ENCODE measurements at places on chromosomes 11 and 22.

DNA sequence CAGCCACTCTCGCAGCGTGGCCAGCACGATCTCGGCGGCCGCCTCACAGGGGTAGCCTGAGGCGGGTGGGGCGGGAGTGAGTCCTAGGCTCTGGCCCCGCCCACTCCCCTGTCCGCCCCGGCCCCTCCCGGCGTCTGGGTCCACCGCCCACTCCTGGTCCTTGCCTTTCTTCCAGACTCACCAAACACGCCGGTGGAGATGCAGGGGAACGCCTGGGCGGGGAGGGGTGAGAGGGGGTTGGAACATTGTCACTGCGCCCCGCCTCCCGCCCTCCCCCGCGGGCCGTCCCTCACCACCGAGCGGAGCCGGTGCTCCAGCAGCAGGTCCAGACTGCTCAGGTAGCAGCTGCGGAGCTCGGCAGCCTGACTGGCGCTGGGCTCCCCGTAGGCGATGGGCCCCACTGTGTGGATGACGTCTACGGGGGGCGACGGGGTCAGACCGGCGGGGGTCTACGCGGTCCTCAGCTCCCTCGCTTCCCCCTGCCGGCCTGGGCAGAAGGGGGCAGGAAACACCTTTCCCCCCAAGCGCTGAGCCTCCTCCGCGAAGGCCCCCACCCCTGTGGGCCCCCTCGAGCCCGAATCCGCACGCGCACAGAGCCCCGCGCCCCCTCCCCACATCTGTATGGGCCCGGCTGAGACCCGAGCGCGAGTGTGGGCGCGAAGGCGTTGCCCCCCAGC is 13.2 kb downstream of the OTUB1 start:
- peak; percentile 30 for DNase-seq

DNA sequence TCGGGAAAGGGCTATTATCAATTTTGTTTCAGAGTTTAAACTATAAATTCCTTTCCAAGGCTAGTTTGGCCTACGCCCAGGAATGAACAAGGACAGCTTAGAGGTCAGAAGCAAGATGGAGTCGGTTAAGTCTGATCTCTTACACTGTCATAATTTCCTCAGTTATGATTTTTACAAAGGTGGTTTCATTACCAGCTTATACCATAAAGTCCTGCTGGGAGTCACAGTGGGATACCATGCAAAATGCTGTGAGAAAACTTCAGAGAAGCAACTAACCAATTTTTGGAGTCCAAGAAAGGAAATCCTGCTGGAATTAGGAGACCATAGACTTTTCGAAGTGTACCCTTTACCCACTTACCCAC is 17.4 kb upstream of the ZC3H12C start:
- DNase-seq = no peak

- no peak for DNase-seq
These were observed 11.1 kb upstream of the ANO1 start for GRCh38 chr11:70067036-70067435.

DNA sequence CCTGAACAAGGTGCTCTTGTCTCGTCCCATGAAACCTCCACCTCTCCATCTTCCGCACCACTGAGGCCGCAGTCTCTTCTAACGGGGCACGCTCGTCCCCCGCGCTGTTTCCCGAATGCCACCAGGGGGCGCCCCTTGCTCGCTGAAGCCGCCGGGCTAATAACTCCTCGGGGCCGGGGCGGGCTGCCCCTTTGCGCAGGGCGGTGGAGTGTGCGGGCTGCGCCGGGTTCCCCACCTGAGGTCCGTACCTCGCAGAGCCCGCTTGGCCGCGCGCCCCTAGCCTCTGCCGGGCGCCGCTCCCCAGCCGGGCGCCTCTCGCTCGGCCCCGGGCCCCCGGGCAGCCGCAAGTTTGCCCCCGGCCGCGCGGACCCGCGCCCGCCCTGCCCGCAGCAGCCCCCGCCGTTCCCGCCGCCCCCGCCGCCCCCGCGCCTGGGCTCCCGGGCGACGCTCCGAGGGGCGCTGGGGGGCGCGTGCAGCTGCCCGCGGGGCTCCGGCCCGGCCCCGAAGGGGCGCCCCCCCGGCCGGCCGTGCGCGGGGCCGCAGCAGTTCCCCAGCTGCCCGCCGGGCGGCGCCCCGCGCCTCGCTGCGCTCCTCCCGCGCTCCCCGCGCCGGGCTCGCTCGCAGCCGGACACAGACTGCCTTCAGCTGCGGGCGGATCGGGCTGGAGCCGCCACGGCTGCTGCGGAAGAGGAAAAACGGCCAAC is at the start of gene GRIK4:
GRIK4 (plus strand) TSS at position 633 of the 704 bp plus-strand sequence. CDS start 148,571 bp downstream, outside the sequence.
- DNase-seq = peak; percentile 11

GRCh38 chr22:49404020-49404419 is 423.7 kb downstream of the BRD1 start:
- no peak for DNase-seq

DNA sequence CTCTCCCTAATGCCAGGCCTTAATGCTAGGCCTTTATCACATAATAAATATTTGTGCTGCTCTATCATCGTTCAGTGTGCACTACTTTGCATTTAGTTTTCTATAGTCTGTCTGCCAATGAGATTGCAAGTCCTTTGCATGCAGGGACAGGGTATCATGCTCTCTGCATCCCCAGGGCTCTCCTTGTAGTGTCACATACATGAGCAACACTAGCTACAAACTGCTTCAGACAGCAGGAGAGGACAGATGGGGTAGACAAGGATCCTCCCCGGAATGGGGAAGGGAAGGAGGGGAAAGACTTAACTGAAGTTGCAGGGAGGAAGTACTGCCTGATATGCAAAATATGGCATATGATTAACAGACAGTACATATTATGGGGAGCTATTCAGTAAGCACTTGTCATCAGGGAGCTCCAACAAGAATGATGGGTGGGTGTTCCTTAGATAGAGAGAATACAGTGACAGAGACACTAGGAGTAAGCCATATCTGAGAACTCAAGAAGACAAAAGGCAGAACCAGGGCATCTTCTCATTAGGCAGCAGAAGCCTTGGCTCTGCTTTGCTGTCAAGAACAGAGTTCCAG is 42.8 kb downstream of the ZNF202 start:
- DNase-seq = no peak

DNA sequence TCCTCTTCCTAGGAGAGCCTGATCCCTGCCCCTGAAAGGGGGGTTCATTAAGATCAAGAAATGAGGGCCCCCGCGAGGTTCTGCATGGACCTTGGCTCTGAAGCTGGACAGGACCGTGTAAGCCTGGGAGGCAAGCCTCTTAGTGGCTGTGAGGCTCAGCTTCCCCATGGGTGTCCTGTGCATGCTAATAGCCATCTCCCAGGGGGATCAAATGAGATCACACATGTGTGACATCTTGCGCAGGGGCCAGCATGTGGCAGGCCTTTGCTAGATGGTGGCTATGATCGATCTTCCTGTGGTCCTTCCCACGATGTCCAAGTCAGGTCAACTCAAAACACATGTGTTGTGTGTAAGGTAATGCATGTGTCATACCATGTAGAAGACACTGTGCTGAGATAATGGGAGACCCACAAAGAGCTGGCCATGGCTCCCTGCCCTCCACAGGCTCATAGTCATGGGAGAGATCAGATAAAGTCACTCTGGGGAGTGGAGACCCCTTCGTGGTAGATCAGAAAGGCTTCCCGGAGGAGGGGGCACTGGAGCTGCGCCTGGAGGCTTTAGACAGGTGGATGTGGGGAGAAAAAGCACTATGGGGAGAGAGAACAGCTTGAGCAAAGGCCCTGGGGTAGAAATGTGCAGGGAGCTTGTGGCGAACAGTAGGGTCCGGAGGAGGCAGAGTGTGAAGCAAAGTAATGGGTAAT is 3.7 kb downstream of the RAC2 start:
- DNase-seq = no peak

DNA sequence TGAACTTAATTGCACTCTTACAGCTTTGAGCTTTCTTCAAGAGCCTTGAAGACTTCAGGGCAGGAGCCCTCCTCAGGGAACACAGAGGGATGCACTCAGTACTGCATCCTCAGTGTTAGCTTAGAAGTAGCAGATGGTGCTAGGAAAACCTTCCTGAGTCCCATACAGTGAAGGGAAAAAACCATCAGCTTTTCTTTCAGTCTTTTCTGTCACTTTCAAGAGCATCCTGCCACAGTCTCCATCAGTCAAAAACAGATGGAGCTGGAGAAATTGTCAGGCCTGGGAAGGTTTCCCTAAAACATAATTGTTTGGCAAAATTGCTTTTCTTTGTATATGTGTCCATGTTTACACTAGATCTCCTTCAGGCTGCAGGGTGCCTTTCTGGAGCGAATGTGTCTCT is 384.1 kb downstream of the NELL1 start:
- DNase-seq = no peak

GRCh38 chr22:24327832-24328231 is 57.2 kb downstream of the SPECC1L start:
- no peak for DNase-seq

DNA sequence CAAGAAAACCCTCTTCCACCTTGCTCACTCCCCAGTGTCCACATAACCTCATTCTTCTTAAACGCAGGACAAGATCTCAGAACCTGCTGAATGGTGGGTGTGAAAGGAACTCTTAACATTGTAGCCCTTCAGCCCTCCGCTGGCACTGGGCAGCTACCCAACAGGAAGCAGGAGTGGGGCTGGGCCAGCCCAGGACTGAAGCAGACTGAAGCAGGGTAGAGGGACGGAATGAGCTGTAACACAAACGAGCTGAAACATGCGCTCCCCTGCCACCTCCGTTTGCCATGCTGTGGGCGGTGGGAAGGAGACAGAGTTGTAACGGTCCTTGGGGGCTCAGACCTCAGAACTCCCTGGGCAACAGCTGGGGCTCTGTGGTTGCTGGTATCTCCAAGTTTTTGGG is 23.6 kb downstream of the NPAT start:
- DNase-seq = no peak

DNA sequence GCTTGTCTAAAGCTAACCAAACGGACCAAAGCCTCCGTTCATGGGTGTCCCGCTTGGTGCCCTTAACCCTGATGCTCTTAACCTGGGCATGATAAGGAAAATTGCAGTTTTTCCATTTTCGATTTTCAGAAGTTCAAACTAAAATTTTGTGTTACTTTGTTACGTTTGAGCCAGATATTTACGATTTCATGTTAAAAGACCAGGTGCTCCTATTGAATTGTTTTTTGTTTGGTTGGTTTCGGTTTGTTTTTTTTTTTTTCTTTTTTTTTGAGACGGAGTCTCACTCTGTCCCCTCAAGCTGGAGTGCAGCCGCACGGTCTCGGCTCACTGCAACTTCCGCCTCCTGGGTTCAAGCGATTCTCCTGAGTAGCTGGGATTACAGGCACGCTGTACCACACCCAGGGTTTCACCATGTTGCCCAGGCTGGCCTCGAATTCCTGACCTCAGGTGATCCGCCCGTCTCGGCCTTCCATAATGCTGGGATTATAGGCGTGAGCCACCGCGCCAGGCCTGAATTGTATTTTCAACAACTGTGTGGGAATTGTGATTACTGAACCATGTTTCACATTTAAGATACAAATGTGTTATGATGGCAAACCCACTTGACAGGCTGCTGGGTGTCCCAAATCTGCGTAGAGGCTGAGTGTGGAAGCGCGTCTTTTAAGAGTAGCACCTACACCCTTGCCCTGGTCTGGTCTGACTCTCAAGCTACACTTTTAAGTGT is 864 bp upstream of the USP28 start:
- DNase-seq = no peak

DNA sequence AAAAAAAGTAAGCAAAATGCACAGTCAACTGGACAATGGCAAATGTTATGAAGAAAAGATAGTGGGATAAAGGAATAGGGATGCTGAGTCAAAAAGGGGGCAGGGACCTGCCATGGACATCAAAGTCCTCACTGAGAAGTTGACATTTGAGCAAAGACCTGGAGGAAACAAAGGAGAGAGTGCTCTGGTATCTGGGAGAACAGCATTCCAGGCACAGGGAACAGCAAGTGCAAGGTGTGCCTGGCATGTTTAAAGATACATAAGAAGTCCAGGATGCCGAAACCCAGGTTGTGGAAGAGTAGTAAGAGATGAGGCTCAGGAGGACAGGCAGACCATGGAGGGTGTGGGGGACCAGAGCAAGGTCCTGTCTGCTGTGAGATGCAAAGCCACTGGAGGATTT is 123.3 kb downstream of the RRAS2 start:
- DNase-seq = no peak

GRCh38 chr11:109138196-109138595 is 283.8 kb upstream of the C11orf87 start:
- no peak for DNase-seq

All from non-pigmented ciliary epithelial cell (primary cell).